ENCODE measurements at places on chromosomes 11 and 22. TPM values are rescaled to one million over a fixed set of nuclear protein-coding genes. Genes with fewer than 3 reads are reported as not detected.
A peak's percentile ranks its signal among the peaks of the same experiment; 100 is the strongest.

GRCh38 chr22:49351761-49352227 is 475.9 kb downstream of the BRD1 start:
- DNase-seq, result no peak

- DNase-seq, result no peak
Observed at GRCh38 chr11:339963-340362, 19.3 kb upstream of the IFITM3 start.

- DNase-seq, result peak; percentile 53
Observed at GRCh38 chr11:84720706-84721402, 906.3 kb downstream of the DLG2 start.

- DNase-seq, result no peak
Observed at GRCh38 chr11:33930317-33931021, 38.6 kb upstream of the LMO2 start.

- DNase-seq, result no peak
Observed at GRCh38 chr11:64862987-64863390, 15.4 kb downstream of the EHD1 start.

DNA sequence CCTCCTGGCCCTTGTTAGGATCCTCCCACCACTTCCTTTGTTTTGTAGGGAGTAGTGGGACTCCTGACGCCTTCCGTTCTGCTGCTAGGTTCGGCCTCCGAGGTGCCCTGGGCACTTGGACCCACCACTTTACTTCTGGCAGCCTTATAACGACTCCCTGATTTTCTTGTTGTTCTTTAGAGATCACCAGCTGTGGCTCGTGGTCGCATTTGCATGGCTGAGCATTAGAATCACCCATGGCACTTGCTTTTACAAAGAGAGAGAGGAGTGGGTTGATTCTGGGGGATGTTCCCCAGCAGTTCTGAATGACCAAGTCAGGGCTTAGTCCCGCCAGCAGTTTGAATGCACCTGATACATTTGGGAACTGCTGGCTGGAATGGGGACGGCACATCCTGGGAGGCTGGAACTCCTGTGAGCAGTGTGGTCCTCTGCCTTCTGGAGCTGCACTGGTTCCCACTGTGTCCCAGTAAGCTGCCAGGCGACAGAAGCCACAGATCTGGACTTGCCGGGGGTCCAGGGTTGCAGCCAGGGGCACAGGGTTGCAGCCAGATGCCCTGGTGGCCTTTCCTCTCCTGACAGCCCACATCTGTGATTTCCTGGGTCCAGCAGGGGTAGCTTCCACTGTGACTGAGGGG is 4.1 kb downstream of the TUB start:
- no peak for DNase-seq

DNA sequence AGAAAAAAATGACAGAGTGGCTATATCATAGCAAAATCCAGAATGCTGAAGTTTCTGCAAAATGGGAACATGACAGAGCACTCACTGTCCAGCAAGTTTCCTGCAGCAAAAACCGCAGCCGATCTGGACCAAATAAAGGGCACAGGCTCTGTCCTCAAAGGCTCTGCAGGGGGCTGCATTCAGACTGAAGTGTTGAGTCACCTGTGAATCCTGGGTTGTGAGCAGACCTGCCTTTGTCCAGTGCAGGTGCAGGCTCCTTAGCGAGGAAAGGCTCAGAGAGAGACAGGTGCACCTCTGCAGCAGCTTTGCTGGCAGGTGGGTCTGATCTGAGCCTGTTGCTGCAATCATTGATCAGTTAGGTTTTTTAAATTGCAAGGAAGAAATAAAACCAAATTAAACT is 29.3 kb upstream of the NFAM1 start:
- no peak for DNase-seq

GRCh38 chr11:59180907-59181306 is 9.0 kb downstream of the DTX4 start:
- DNase-seq, result no peak

DNA sequence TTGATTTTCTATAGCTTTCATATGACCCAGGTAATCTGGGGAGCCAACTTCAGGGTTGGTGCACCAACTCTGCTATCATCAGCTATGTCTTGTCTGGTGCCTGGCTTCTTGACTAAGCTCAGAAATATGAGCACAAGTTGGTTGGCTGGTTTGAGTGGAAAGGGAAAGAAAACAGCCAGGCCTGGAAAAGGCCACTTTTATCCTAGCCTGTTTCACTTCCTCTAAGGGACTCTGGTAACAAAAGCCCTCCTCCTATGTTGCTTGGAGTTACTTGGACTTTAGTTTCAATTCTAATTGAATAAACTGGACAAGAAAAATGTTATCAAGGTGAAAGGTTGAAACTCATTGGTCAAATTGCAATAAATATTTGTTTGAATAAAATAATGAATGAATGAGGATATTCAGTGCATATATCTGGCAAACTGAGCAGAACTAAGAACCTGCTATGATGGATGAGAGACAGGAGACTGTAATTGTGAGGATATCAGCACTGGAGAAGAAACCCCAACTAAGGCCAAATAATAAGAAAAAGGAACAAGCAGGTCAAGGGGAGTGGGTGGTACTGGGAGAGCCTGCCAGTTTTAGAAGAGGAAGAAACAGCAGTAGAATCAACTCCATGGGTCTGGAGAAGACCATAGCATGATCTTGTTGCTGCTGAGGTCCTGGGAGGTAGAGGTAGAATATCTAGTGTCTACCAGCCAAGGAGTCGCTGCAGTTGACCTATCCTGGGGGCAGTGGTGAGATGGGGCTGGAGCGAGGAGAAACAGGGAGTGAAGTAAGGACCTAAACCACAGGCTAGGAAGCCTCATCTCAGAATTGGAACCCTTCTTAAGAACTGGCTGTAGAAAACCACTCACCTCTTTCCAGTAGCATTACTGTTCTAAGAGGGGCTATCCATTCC is 8.2 kb downstream of the ROBO4 start:
- no peak for DNase-seq

- no peak for DNase-seq
Observed at GRCh38 chr22:27113211-27113635, 455.8 kb downstream of the MIAT start.

The TEX54 gene
- total RNA-seq, result not detected

The MEN1 gene
- 13.2 TPM for total RNA-seq

The OSBPL5 gene
- 31.9 TPM for total RNA-seq

The ADSL gene
- total RNA-seq, result 48.7 TPM

All from cerebellum (tissue), 4 donors.